HS-27A (cell line): ENCODE measurements at places on chromosomes 2 and 18.
A peak's percentile ranks its signal among the peaks of the same experiment; 100 is the strongest.

DNA sequence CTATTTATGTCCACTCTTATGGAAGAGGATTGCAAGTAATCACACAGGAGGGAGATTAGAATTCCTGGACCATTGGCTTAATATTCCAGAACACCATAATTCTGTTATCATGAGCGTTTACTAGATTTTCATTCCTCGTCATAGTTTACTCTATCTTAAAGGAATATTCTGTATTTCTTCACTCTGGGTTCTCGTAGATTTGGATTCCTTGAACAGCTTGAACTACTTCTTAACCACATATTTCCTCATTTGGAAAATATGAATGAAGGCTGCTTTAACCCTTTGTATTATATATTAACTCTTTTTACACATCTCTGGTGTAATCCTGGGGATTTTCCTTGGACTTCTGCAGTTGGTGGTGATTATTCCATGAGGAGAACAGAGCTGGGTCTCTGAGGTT is 46.3 kb upstream of the CCBE1 start:
- DNase-seq, result no peak

DNA sequence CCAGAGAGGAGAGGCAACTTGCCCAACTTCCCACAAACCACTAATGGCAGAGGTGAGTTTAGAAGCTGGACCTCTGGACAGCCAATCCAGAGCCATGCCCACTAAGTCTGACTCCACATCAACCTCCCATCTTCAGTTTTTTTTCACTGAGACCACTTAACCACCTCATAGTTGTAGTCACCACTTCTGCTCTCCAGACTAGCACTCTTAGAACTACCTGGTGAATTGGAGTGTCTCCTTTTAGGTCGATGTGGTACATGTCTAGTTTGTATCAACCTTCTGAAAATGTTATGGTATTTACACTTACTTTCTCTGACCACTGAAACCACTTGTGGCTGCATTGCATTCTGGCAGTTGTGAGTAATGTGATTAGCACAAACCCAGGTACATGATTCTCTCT is 743.6 kb upstream of the FANCL start:
- no peak for DNase-seq

GRCh38 chr18:24000613-24001490 is 13.7 kb upstream of the TTC39C start:
- DNase-seq, result no peak

GRCh38 chr2:146634230-146635097 is 1210.4 kb upstream of the ACVR2A start:
- DNase-seq, result peak; percentile 78

DNA sequence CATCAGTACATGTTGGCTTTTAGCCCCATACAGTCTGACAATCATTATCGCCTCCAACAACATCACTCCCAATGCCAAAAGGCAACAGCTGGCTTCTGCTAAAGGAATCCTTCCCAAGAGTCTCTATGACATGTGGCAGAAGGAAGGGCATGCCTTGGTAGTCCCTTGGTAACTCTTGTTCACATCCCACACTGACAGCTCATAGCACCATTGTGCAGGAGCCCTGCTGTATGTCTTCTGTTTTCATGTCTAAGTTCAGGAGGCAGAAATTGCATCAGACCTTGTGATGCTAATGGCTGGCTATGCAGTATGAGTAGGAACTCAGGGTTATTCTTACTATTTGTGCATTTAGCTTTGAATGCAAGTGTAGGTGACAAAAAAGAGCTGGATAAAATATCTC is 392.1 kb downstream of the PTH2R start:
- no peak for DNase-seq

GRCh38 chr2:64779117-64779690 is 125.5 kb upstream of the SERTAD2 start:
- DNase-seq, result peak; percentile 84

DNA sequence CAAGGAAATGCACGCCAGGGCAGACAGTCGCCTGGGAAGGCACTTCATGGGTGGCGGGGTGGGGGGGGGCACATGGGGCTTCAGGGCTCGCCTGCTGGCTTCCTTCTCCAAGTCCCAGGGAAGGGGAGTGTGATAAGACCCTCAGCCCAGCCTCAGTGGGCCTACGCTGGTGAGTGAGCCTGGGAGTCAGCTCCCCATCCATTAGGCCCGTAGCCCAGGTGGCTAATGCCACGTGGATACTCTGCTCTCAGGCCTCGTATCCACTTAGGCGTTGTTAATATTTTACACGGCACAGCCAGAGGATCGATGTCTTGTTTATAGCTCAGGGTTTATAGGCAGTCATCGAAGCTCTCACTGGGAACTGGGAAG is 47.1 kb downstream of the KCNIP3 start:
- no peak for DNase-seq

DNA sequence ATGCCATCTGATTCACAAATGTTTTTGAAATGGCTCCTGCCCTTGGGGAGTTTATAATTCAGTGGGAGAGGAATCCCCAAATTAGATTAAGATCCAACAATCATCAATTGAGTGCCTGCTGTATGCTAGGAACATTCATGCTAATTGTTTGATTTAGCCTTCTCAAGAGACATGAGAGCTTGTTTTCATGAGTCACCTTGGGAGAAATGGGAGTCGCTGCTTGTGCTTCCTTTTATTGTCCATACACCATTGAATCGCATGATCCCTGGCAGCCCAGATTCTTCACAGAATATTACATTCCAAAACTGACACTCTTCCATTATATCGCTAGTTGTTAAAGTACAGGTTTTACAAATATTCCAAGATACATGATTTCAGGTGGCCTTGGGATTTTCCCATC is 106.0 kb upstream of the MAP3K20 start:
- DNase-seq, result no peak

GRCh38 chr2:233436691-233437438 is 82.6 kb downstream of the DGKD start:
- no peak for DNase-seq

- DNase-seq, result no peak
Measured at GRCh38 chr2:44895061-44895460, 46.4 kb upstream of the SIX3 start.

DNA sequence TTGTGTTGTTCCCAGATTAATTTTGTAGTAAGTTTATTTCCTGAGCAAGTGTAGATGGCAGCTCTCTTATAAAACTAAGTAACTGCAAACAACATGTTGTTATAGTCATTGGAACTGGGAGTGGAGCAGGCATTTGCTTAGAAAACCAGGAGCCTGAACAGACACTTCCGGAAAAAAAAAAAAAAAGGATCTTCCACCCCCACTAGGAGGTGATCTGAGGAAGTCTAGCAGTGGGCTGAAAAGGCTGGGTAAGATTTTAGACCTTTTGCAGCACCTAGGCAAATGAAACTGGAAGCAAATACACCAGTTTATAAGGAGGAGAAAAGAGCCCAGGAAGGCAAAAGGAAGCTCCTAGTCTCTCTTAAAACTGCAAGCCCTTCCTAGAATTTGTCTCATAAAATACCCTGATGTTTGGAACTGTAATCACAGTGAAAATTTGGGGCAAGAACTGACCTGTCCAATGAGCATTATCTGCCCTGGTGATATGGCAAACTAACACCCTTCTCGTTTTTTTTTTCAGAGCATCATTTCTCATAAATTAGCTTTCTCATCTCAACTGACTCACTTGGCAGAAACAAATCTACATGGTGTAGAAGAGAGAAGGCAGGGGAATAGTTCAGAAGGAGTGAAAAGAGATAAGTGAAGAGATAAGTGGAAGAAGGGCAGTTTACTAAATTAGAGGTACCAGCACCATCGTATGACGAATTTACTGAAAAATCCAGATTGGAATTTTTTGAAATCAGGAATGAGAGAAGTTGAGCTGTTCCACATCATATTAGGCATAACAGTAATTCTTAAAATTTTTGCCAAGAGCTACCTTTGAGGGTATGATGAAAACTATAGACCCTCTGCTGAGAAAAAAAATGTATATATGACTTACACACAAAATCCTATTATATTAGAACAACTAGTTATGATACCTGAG is 4.2 kb upstream of the CCNYL1 start:
- DNase-seq, result no peak

DNA sequence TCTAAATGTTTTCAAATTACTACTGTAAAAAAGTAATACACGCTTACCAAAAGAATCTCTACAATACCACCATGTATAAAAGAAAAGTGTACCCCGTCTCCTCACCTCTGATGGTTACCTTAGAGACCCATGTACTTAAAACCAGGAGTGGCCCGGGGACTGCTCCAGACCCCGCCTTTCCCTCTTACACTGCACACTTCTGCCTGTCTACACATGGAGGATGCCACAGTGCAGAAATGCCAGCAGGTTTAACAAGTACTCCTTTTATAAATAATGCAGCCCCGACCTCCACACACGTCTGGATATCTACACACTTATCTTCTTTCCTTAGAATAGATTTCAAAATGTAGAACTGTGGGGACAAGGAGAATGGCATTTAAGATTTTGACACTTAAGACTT is 5.3 kb downstream of the HDAC4 start:
- DNase-seq, result no peak

DNA sequence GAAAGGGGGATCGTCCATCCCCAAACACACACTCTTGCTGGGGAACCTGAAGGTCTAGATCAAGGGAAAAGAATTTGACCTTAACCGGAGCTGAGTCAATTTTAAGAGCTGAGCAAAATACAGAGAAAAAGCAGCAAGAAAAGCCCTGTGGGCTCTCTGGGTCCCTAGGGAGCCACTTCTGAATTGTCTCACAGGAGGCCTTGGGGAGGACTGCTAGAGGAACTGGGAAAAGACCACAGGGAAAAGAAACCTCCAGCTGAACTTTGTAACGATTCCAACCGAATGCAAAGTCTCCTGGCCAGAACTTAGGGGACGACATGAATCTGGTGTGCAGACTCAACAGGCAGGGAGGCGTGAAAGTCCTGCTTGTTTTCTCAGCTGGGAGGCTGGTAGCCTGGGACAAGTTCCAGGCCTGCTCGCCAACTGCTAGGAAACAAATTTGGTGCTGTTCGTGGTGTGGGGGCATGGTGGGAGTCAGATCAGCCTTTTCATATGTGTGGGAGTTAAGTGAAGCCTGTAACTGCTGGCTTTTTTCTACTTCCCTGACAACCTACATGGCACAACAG is 644.6 kb upstream of the CNTNAP5 start:
- no peak for DNase-seq

- DNase-seq, result no peak
Measured at GRCh38 chr2:75790814-75791467, 80.2 kb upstream of the GCFC2 start.

- no peak for DNase-seq
Measured at GRCh38 chr2:180539541-180539940, 440.9 kb upstream of the UBE2E3 start.

DNA sequence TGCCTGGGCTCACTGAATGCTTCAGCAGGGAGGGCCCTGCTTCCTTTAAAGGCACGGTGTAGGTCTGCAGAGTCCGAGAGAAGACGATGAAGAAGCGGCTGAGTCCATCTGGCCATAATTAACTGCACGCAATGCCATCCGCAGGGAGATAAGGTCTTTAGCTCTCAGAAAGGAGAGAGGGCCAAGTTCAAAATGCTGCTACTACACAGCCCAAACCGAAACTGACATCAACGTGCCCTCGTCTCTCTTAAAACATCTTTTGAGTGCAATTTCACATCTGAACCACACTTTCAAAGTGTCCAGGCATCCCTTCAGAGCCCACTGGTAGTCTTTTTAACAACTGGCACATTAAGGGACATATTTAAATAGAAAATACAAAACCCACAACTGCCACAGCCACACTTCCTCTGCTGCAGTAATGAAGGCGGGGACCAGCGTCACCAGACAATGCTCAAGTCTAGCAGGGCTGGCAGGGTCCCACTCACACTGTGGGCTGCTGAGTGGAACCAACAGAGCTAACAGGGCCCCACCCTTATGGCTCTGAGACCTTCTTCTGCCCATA is 35.8 kb downstream of the ST3GAL5 start:
- DNase-seq, result no peak

- no peak for DNase-seq
Measured at GRCh38 chr2:232977438-232977971, 35.6 kb downstream of the NGEF start.

DNA sequence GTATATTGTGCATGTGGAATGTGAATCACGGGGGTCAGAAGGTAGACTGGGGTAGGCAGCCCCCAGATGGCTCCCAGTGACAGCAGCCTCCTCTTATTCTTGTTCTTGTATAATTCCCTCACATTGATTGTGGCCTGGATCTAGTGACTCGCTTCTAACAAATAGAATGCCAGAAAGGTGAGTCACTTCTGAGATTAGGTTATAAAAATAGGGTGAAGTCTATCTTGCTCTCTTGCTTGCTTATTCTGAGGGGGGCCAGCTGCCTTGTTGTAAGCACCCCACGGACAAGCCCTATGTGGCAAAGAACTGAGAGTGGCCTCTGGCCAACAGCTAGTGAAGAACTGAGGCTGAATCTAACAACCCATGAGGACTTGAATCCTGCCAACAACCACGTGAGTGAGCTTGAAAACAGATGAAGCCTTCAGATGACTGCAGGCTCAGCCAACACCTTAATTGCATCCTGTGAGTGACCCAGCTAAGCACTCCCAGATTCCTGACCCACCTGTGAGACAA is 15.6 kb upstream of the RMND5A start:
- DNase-seq, result peak; percentile 39

DNA sequence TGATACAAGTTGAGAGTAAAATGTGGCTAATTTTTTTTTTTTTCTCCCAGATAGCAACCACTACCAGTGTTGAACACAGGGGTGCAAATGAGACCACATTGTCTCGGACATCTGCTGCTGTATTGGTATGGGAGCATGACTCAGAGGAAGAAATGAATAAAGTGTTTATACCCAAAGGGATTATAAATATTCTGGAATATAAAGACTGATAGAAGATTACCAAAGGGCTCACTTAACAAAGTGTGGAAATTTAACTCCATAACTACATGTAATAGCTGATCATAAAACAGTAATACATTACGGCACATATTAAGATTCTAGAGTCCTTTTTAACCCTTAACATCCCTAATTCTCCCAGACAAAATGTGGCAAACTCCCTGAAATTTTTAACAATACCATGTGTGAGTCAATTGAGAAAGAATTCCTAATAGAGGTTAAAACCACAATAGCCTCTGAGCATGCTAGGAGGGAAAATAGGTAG is 1023.0 kb upstream of the ACVR2A start:
- peak; percentile 62 for DNase-seq

GRCh38 chr2:195498176-195498575 is 158.8 kb upstream of the SLC39A10 start:
- DNase-seq, result no peak

DNA sequence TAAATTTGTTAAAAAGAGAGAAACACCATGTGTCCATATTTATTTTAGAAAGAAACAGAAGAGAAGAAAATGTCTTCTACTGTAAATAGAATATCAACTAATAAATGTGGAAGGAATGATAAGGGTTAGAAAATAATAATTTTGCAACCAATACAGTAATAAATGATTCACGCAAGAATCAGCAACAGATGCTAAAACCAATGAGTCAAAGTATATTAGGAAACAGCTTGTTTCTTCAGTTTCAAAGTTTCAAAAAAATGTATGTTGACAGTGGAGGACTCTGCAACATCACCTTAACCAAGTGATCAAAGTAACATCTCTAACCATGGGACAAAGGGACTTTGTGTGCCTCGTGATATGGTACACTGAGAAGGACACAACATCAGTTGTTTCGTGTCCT is 147.0 kb downstream of the TWIST2 start:
- DNase-seq, result no peak
